ENCODE measurements at places on chromosomes 3 and 15. TPM values are rescaled to one million over a fixed set of nuclear protein-coding genes. Genes with fewer than 3 reads are reported as not detected.

FETUB gene
- total RNA-seq, result not detected

SMAD6 gene
- total RNA-seq, result 5.3 TPM

LRRC31 gene
- total RNA-seq, result not detected

P2RY14 gene
- not detected for total RNA-seq

SAMD7 gene
- not detected for total RNA-seq

All from epithelial cell of alveolus of lung (primary cell).